ENCODE measurements at places on chromosomes 1 and 21.

DNA sequence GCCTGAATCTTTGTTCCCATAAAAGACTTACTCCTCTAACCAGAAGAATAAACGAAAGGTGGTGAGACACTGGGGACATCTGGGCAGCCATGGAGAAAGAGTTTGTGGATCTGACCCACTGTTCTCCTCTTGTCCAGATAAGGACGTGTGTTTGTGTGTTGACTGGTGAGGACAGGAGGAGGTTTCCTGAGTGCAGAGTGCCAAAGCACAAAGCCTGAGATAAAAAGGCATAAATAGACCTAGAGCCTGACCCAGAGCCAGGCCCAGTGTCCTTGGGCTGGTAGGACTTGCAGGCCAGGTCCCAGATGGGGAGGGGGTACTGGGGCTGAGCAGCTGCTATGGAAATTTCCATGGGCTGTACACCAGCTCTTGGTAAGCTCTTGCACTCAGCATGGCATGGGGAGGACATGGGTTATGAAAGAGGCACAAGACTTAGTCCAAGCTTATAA lies 19.6 kb upstream of the COQ8A start:
- no peak for DNase-seq

DNA sequence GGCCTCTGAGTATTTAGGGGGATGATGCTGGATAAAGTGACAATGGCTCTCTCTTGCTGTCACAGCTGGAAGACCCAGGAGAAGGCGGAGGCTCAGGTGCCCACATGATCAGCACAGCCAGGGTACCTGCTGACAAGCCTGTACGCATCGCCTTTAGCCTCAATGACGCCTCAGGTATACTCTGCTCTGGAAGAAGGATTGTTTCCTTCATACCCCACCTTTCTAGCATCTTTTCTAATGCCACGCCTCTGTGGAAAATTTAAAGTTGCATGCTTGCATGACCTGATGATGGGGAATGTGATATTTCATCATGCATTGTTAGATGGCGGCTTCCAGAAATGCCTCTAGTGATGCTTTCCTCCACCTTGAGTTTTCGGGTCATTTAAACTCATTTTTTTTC lies 2.8 kb downstream of the MAP3K7CL start:
- DNase-seq, result no peak

GRCh38 chr1:92910081-92910480 lies 51.2 kb downstream of the DIPK1A start:
- no peak for DNase-seq

DNA sequence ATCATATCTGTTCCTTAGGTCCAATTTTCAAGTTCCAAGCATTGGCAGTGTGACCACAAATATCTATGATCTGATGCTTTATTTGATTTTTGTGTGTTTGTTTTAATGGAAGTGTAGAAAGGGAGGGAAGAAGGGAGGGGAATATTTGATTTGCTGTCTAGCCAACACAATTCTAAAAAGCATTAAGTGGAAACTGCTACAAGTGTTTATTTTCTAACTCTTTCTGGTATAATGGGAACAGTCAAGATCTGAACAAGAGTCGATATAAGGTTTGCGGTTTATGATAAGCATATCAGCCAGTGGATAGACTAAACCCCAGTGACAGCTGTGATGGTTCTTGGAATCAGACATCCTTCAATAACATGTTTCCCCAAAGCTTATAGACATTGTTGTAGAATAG lies 267.8 kb upstream of the SNX7 start:
- DNase-seq, result no peak

- DNase-seq, result no peak
Observed at GRCh38 chr1:185912504-185912903, 178.3 kb downstream of the HMCN1 start.

DNA sequence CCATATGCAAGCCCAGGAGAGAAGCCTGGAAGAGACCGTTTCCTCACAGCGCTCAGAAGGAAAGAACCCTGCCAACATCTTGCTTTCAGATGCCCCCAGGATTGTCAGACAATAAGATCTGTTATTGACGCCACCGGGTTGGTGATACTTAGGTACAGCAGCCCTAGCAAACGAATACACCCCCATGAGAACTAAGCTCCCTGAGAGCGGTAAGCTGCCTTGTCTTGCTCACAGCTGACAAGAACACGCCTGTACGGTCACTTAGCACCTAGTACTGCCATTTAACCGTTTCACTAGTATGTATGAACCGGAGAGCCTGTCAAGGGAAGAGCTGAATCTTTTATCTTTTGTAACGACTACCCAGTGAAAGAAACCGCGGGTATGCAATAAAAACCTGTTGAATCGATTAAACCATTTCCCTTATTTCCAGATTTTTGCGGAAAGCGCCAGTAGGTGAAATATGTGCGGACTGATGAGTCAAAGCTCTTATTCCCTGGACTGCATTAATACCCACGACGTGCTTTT lies 619 bp upstream of the ZBTB8B start:
- DNase-seq, result no peak

- DNase-seq, result no peak
Observed at GRCh38 chr1:149931212-149931790, 3.7 kb upstream of the SF3B4 start.

GRCh38 chr1:195202241-195202640 lies 1406.0 kb downstream of the KCNT2 start:
- DNase-seq, result no peak

Measured in H4 (cell line).